NCI-H1092 treated with DMSO at 0.1 percent for 48 hours (cell line): ENCODE measurements at places on chromosomes 1 and 21.

DNA sequence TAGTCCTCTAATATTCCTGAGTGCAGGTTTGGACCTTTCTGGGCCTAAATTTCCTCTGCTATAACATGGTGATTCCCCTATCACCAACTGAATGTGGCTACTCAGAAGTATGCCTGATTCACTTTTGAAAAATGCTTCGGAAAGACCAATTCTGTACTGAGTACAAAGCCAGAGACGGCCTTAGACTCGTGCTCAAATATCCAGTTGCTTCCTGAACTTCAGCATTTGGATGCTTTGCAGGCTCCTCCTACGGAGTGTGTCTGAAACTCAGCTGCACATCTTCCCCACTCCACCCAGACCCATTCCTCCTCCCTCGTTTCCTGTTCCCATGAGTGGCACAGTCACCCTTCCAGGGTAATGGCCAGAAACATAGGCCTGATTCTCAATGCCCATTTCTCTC, 98.4 kb upstream of the GADD45A start:
- no peak for DNase-seq

- DNase-seq: no peak
Measured at GRCh38 chr1:33985656-33986055, 121.8 kb downstream of the HMGB4 start.

- no peak for DNase-seq
Measured at GRCh38 chr1:96362623-96363022, 359.0 kb upstream of the PTBP2 start.

GRCh38 chr21:24561291-24561690, 1046.0 kb downstream of the MRPL39 start:
- DNase-seq: no peak

DNA sequence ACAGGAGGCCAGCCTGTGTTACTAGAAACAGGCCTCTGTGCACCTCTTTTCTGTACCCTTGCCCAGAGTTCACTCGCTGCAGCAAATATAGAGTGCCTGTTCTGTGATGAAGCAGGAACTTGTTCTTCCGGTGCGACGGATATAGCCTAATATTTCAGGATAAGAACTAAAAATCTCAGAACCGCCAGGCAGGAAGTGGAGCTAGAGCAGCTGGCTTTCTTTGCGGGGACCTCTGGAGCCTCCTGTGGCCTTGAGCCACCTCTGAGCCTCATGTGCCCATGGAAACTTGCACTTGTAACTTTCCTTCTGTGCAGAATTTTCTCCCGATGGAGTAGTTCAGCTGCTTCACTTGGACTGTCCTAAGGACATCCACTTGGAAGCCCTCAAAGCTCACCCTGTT, 44.5 kb upstream of the VAMP3 start:
- DNase-seq: no peak

GRCh38 chr1:245332513-245332912, 177.7 kb downstream of the KIF26B start:
- DNase-seq: no peak

GRCh38 chr21:29168891-29169315, 38.5 kb downstream of the MAP3K7CL start:
- DNase-seq: no peak

DNA sequence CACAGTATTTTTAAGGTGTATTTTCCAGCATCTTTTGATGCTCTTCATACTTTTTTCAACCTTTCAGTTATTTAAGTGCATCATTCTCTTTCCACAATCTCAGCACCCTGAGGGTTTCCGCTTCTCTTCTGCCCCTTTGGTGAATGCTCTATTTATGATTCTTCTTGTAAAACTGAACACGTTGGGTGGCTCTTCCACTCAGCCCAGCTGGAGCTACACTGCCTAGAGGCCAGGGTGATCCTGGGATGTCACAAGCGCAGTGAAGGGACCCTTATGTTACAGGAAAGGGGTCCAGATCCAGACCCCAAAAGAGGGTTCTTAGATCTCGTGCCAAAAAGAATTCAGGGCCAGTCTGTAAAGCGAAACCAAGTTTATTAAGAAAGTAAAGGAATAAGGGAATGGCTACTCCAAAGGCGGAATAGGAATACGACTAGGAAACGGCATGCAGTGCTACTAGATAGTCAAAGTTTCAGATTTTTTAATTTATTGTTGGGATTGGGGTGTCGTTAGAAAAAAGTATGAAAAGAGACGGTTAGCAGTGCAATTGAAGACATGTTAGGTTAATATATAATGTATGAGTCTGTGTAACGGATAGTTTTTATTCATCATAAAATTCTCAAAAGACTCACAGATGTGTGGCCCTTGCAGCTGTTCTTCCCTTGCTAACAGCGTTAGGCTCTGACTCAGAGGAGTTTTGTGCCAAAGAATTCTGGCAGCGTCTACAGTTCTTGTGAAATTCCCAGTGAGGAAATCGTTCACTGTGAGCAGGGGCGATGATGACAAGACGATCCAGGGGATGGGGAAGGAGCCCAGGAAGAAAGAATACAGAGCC, 14.4 kb upstream of the ERVH48-1 start:
- DNase-seq: no peak

DNA sequence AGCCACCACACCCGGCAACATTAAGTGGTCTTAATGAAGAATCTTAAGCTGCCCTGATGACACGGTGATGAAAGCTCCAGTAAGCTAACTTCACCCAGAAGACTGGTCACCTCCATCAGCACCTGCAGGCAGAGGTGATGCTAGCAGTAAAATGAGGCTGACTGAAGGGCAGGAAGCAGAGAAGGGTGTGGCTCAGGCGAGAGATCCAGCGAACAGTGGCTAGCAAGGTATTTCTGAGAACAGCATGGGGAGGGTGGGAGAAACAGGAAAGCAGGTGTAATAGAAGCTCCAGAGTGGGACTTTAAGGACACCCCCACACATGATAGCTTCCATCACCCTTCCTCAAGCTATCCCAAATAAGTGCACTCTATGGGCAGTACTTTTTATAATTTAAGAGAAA, 15.9 kb upstream of the DISP1 start:
- DNase-seq: no peak

DNA sequence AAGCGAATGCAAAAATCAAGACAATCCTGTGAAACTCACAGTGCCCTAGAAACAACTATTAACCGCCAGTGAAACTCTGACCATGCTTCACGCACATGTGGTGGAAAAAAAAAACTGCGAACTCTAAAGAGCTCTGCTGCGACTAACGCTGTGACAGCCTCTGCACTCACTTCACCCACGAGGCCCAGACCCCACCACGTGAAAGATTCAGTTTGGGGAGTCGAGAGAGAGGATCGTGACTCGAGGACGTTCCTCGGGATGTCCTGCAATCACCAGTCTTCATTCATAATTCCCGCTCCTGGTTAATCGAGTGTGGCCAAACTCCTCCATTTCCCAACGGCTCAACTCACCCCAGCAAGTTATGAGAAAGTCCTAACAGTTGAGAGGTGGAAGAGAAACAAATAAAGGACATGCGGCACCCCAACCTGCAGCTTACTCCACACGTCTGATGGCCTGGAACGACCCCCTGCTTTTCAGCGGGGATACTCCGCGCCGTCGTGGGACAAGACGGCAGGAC, 1.1 kb downstream of the SERBP1 start:
- DNase-seq: no peak

DNA sequence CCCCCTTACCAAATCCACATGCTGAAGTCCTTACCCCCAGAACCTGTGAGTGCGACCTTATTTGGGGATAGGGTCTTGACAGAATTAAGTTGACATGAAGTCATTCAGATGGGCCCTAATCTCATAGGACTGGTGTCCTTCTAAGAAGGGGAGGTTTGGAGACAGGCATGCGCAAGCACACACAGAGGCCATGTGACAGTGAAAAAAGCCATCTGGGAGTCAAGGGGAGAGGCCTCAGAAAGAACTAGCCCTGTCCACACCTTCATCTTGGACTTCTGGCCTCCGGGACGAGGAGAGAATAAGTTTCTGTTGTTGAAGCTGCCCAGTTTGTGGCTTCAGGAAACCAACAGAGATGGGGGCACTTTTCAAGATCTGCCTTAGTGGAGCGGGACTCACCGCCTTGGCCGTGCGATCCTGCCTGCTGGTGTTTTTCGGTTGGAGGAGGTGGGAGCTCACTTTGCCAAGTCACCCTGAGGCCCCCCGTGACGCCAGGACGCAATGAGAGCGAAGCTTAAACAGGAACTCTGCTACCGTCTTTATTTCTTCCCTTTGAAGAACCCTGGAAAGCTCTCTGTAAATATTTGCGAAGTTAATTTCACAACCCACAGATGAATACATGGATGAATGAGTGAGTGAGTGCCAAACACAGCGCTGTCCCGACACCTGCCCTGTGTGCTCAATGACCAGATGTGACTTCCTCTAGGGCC, 42.5 kb upstream of the C1orf174 start:
- DNase-seq: no peak

- no peak for DNase-seq
Measured at GRCh38 chr1:156551869-156552268, 20.5 kb downstream of the IQGAP3 start.

GRCh38 chr1:110012100-110012780, 22.2 kb upstream of the STRIP1 start:
- no peak for DNase-seq

GRCh38 chr1:198794498-198794897, 155.7 kb downstream of the PTPRC start:
- no peak for DNase-seq

- no peak for DNase-seq
Measured at GRCh38 chr1:12436817-12437599, 181.0 kb downstream of the DHRS3 start.
